Spleen (tissue), 13 donors: ENCODE measurements at places on chromosomes 7 and 10.

DNA sequence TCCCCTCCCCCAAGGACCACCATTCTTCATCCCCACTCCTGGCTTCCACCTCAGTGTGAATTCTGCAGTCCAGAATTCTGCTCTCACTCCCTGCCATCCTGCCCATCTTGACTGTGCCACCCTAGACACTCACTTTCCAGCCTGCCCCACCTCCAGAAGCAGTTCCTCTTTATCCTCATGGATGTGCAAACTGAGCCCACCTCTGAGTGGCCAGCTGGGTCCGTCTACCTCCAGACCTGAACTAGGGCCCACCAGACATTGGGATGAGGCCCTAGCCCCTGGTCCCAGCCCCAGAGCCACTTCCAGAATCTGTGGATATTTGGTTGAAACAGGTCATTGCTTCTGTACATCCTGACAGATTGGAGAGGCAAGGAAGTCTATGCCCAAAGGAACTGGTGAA lies 58.5 kb downstream of the GRID1 start:
- DNase-seq, result peak; percentile 40

- peak; percentile 64 for DNase-seq
Measured at GRCh38 chr7:98651760-98652159, 34.7 kb downstream of the NPTX2 start.

DNA sequence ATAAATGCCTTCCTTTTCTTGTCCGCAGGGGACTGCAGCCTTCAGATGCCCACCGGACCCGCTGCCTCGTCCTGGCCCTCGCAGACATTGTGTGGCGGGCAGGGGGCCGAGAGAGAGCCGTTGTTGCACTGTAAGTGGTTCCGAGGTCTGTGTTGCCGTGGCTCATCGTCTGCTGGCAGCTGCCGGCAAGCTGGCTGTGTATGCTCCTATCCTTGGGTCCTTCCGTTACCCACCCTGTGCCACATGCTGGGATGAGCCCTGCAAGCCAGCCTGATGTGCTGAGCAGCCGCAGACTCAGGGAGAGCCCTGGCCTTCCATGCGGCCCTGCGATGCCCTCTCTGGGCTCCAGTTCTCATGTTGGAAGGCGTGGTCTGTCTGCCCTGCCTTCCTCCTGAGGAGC lies 61.2 kb upstream of the AQP1 start:
- peak; percentile 59 for DNase-seq

GRCh38 chr10:127854769-127855590 lies 37.8 kb downstream of the CLRN3 start:
- DNase-seq, result peak; percentile 86

- peak; percentile 38 for DNase-seq
Measured at GRCh38 chr10:517241-517830, 172.1 kb downstream of the DIP2C start.

GRCh38 chr10:27446091-27446918 lies 57.8 kb upstream of the RAB18 start:
- DNase-seq, result no peak

- DNase-seq, result no peak
Measured at GRCh38 chr7:129741743-129742213, 130.3 kb downstream of the NRF1 start.

DNA sequence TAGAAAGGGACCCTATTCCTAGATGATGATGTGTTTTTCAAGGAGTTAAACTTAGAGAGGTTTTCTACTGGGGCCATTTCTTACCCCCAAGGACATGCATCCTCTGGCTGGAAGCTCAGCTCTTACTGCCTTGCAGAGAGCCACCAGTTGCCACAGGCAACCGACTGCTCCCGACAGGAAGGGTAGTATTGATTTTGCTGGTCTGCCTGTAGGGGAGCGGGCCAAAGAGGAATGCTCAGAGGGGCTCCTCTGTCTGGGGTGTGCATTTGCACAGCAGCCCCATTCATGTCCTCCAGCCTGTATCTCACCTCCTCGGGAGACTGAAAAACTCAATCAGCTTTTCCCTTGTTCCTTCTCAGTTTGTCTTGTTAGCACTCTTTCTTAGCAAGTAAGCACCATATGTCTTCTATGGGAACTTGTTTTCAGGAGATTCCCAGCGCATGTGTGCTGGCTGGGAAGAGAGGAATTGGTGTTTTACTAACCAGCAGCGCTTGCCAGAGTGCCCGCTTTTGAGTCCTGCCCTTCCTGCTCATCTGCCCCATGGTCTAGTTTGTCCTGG lies 739.0 kb upstream of the GALNT17 start:
- no peak for DNase-seq

GRCh38 chr10:43160046-43160920 lies 22.0 kb downstream of the CSGALNACT2 start:
- DNase-seq, result no peak

GRCh38 chr10:121721257-121721656 lies 123.0 kb upstream of the FGFR2 start:
- no peak for DNase-seq

DNA sequence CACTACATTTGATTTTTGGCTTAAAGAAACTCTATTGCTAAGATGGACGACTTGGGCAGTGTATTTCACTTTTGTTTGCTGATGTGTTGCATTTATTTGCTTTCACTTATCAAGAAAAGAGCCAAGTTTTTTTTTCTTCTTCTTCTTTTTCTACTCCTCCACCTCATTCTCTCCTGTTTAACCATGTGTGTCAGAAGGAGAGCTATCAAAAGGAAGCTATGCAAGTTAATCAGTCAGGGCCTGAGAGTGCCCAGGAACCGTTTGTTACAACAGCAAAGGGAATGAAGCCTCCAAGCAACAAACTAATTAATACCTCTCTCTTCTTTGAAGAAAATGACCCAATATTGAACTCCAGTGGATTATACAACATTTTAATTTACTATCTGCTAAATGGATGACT lies 299.3 kb downstream of the GRM8 start:
- DNase-seq, result no peak

DNA sequence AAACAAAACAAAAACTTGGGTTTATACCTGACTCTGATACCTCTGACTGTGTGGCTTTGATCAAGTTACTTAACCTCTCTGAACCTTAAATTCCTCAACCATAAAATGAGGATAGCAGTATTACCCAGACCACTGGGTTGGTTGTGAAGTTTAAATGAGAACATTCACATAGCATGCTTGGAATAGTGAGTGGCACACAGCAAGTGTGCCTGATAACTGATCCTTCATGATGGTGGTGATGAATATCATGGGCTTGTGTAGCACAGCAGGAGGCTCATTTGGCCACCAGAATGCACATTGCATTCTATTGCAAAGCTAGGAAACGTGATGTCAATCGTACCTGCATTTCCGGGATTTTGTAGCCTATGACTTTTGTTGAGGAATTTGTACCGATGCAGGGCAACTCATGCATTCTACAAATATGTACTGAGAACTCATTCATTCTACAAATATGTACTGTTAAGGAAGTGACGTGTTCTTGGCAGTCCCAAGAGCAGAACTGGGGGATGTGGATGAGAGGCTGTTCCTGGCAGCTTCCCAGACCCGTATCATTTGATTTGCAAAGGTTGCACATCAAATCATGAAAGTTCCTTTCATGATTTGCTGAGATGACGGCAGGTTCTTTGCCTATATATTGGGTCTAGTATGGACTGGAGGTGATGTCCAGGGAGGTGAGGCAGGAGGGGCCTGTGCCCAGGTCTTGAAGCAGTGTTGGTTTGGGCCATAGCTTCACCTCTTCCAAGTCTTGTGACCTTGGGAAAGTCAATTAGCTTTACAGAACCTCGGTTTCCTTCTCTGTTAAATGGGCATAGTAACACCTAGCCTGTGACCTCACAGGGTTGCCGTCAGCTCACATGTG lies 94.6 kb upstream of the SMNDC1 start:
- DNase-seq, result no peak

GRCh38 chr10:102505462-102506115 lies 1.8 kb downstream of the SUFU start:
- peak; percentile 80 for DNase-seq

DNA sequence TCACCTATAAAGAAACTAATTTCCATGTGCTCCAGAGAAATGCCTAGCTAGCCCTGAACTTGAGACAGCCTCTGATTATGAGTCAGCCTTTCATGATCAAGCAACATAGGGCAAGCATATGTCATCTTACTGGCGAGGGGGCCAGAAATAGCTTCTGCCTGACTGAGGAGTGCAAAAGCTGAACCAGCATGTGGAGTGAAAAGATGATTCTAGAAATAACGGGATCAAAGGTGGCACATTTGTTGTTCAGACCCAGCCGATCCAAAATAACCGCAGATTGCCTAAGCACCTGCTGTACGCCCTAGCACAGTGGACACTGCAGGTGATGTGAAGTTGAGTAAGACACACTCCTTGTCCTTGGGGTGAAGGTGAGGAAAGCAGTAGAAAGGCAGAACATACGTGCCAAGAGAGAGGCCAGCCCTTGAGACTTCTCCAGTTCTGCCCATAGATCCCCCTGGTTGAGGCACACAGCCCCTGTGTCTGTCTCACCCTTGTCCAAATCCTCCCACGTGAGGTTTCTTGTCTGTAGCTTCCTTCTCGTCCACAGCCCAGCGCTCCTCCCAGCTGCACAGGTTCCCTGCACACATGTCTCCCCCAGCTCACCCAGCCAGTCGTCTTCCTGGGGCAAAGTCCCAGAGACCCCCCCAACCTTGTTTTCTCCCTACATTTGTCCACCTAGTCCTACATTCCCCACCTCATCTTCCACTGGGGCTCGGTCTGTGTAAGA lies 2.8 kb upstream of the BCL7B start:
- no peak for DNase-seq

GRCh38 chr10:510415-510881 lies 179.0 kb downstream of the DIP2C start:
- peak; percentile 46 for DNase-seq

DNA sequence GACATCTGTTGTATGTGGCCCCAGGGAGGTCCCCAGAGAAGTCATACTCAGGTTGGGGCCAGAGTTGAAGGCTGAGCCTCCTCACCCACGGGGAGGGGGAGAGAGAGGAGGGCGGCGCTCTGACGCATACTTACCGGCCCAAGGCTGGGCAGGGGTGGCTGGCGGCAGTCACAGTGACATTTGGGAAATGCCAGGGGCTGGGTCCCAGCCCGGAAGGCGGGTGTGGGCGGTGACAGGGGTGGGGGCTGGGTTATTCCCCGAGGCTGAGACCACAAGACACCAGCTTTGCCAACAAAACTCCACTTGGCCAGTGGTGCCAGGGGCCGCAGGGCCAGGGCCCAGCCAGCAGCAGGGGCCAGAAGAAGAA lies 41.1 kb downstream of the RASGEF1A start:
- peak; percentile 74 for DNase-seq

- DNase-seq, result no peak
Measured at GRCh38 chr10:104642658-104643302, 1.7 kb downstream of the SORCS3 start.

- DNase-seq, result no peak
Measured at GRCh38 chr10:88119160-88119559, 255.7 kb downstream of the PTEN start.

DNA sequence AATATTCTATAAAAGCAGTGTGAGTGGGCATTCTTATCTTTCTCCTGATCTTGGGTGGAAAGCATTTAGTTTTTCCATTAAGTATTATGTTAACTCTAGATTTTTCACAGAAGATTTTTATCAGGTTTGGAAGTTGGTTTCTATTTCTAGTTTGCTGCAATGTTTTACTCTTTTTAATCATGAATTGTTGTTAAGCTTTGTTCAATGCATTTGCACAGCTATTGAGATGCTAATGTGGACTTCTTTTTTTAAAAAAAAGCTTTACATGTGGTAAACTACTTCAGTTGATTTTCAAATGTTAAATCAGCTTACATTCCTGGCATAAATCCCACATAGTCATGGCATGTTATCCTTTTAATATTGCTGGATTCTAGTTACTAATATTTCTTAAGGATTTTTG lies 363.6 kb upstream of the NRP1 start:
- DNase-seq, result no peak

DNA sequence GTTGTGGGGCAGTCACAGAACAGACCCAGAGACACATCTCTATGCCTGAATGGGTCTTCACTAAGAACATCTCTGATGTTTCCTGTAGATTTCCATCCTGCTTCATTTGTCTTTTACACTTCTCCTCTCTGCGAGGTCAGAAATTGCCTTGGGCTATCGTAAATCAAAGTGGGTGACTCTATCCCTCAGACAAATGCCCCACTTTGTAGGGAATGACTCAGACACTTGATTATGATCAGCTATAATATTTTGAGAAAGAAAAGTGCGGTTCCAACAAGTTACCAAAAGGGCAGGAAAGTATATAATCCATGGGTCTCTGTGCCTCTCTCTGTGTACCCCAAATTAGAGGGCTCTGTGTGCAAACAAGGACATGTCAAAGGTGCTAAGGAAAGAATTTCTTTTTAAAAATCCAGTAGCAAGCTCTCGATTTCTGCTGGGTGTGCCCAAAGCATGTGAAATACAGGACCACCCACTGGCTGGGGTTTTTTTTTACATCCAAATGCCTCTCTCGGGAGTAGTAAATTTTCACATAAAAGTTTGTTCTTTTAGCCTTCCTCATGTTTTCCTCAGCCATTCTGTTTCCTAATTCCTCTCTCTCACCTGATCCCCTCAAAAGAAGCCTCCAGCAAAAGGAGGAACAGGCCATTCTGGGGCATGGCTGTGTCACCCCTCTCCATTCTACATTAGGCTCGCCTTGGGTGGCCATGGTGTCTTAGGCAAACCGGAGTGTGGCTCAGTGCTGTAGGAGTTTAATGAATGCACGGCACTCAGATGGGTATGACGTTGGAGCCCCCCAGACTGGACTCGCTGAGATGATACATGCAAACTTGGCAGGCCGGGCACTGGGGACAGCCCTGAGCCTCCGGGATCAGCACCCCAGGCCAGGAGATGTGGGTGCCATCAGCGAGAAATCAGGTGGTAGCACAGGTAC lies 6.3 kb upstream of the OPN4 start:
- DNase-seq, result no peak

GRCh38 chr7:144834641-144835144 lies 1.2 kb downstream of the TPK1 start:
- no peak for DNase-seq

- peak; percentile 38 for DNase-seq
Measured at GRCh38 chr7:128912281-128912680, 1.8 kb upstream of the KCP start.

DNA sequence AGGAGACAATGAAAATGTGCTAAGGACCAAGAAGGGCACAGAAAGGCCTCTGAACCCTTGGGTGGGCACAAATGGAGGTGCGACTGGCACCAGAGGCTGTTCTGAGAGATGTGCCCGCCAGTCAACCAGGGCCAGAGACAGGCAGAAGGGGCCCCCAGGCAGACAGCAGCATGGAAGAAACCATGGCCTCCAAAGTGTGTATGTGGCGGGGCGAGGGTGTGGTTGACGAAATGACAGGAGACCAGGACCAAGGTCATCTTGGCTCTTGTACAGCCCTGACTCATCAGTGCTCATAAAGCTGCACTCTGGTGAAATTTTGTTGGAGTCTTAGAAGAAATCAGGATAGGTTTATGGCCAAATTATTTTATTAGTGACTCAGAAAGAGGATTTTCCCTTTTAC lies 4.0 kb upstream of the MRPS24 start:
- no peak for DNase-seq

DNA sequence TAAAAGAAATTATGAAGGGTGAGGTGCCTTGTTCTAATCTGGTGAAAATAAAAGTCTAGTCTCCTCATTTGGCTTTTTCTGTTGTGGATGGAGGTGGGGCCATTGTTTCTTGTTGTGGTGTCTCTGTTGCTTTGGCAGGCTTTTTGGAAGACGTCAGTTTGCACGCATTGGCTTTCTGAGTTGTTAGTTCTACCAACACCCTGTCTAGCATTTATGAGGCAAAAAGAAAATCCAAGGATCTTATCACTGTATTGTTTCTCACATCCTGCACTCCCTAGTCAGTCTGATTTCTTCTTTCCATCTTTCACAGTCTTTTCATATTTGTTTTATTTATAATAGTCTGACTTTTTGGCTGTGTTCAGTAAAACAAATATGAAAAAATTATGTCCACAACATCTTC lies 898.3 kb downstream of the REEP3 start:
- no peak for DNase-seq
